ENCODE measurements at places on chromosomes 4 and X. TPM values are rescaled to one million over a fixed set of nuclear protein-coding genes. Genes with fewer than 3 reads are reported as not detected.

GABRB1 gene
- 0.73 TPM for total RNA-seq

MTNR1A gene
- total RNA-seq = not detected

REPS2 gene
- total RNA-seq = 0.99 TPM

UBE2A gene
- total RNA-seq = 42.0 TPM

ADH4 gene
- total RNA-seq = not detected

STOX2 gene
- 0.73 TPM for total RNA-seq

CT45A10 gene
- total RNA-seq = not detected

OTOP1 gene
- not detected for total RNA-seq

TACC3 gene
- 4.6 TPM for total RNA-seq

CCKAR gene
- 25.2 TPM for total RNA-seq

ZFP42 gene
- total RNA-seq = 0.15 TPM

PHKA1 gene
- total RNA-seq = 6.8 TPM

DMD gene
- total RNA-seq = 3.9 TPM

P2RY4 gene
- 0.44 TPM for total RNA-seq

GPC4 gene
- 0.33 TPM for total RNA-seq

USP26 gene
- total RNA-seq = not detected

DCAF4L1 gene
- under 0.01 TPM for total RNA-seq

UGT2A1 gene
- not detected for total RNA-seq

PROM1 gene
- not detected for total RNA-seq

TMPRSS11A gene
- total RNA-seq = not detected

AFM gene
- not detected for total RNA-seq

KLF8 gene
- 2.8 TPM for total RNA-seq

MMRN1 gene
- total RNA-seq = not detected

TSPAN6 gene
- 34.1 TPM for total RNA-seq
